Cardiac septum (tissue), 1 donor: ENCODE measurements at places on chromosomes 4 and X. TPM values are rescaled to one million over a fixed set of nuclear protein-coding genes. Genes with fewer than 3 reads are reported as not detected.

Gene CFI
- 10.8 TPM for total RNA-seq

Gene AWAT1
- total RNA-seq = not detected

Gene TMPRSS11F
- not detected for total RNA-seq

Gene RADX
- total RNA-seq = 1.0 TPM

Gene FANCB
- total RNA-seq = 0.46 TPM

Gene SPANXD
- total RNA-seq = not detected

Gene TRO
- 4.6 TPM for total RNA-seq

Gene TMEM156
- not detected for total RNA-seq

Gene GNRHR
- total RNA-seq = not detected

Gene CFAP47
- not detected for total RNA-seq

Gene PRKG2
- total RNA-seq = 0.48 TPM

Gene TEX13B
- total RNA-seq = not detected

Gene F8A1
- 31.1 TPM for total RNA-seq

Gene PDZD11
- total RNA-seq = 32.7 TPM
